ENCODE measurements at places on chromosomes 11 and 22.
A peak's percentile ranks its signal among the peaks of the same experiment; 100 is the strongest.

DNA sequence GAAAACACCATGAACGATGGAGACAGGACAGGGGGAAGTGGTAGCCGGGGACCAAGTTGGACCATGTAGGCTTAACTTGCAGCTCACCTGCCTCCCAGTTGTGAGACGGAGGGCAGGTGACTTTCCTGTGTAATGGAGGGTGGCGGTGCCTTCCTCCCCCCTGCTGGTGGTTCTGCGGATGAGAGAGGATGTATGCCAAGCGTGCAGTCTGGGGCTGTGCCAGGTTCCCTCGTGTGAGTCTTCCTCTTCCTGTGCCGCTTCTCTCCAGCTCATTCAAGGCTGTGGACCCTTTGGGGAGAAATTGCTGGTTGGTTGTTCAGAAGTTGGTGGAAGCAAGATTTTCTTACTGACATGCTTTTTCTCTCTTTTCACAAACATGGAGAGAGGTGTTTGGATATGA, 35.1 kb downstream of the MPPED1 start:
- H3K27me3 ChIP-seq: no peaks in the 10 kb centered on the region
- no peak overlapping the region for H3K27ac ChIP-seq
- H3K36me3 ChIP-seq: no peaks in the 10 kb centered on the region
- DNase-seq: no peak
- H3K4me1 ChIP-seq: no peaks in the 10 kb centered on the region
- H3K4me3 ChIP-seq: no peak overlapping the region

DNA sequence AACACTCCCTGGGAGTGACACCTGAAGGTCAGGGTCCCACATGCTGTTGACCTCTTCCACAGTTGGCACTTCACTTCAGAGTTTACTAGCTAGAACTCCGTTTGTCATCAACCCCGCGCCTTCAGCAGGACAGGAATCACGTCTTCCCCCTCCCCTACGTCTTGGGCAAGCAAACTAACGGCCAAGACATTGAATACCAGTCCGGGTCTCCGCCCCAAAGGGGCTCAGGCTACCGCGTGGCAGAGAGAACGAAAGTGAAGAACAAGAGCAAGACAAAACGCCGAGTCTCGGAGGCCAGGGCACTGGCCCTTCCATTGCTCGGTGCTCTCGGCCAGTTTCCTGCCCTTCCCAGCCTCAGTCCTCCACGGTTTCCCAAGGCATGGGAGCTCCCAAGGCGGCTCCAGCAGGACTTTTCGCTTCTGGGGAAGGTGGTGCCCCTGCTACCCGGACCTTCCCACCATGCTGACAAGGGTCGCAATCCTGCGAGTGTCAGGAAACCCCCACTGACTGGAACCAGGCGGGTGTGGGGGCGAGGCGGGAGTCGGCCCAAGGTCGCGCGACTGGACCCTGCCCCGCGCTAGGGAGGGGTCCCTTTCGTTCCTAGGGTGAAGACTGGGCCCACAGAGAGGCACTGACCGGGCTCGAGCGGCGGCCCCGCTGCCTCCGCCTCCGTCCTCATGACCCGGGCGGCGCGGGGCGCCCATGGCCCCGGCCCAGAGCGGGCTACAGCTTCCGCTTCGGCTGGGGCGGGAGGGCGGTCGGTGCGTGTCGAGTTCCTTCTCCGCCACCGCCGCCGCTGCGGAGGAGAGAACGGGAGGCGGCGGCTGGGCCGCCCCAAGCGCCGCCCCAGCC, at the start of gene GUCD1:
GUCD1 (minus strand) TSS at position 826 of the 852 bp plus-strand sequence; CDS start at position 679, 147 bp downstream.
- H3K4me3 ChIP-seq: peak within 1 kb of the TSS; percentile 95
- H3K36me3 ChIP-seq: no peaks in the 10 kb centered on the region
- H3K4me1 ChIP-seq: peaks cover 33% of the 10 kb centered on the region
- no peaks in the 10 kb centered on the region for H3K27me3 ChIP-seq
- H3K27ac ChIP-seq: peak within 1 kb of the TSS; percentile 100

DNA sequence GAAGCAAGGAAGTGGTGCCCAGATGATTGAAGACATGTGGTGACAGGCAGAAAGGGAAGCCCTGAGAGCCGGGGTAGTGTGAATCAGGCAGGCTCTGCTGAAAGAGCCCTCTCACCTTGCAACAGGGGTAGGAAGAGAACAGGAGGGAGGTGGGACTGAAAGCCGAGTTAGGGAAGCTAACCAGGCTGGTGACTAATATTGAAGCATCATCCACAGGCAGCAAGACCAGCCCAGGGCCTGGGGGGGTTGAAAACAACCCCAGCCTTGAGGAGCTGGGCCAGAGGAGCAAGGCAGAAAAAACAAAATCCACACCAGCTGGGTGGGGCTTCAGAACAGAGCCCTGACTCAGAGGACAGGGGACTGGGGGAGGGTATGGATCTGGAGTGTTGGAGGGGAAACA, 35.0 kb upstream of the CRTAM start:
- H3K27ac ChIP-seq: peak overlapping the region; percentile 84
- no peak overlapping the region for H3K4me3 ChIP-seq

DNA sequence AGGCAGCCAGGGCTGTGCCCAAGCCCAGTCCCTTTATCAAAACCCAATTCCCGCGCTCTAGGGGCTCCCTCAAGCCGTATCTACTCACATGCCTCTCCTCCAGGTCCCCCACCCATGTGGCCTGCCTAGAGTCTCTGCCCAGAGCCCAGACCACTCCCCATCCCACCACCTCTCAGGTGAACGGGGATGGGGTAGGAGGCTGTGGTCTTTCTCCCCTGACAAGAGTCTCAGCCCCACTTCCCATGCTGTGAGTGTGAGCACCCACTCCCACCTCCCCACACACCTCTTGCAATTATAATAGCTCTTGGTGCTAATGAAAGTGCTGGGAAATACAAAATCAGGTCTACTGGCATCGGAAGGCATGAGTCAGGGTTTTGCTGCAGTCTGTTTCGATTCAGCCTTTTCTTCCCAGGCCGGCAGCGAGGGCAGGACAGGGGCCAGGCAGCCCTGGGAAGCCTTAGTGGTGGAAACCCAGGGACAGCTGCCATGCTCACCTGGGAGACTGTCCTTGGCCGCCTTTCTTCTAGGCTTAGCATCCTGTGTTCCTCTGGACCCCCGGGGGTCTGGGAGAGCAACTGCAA, 16.7 kb upstream of the TMPRSS4 start:
- no peaks in the 10 kb centered on the region for H3K36me3 ChIP-seq
- H3K27ac ChIP-seq: no peak overlapping the region
- no peaks in the 10 kb centered on the region for H3K27me3 ChIP-seq
- DNase-seq: no peak

GRCh38 chr22:47996446-47996857, 1234.0 kb downstream of the TBC1D22A start:
- no peak for DNase-seq
- H3K4me3 ChIP-seq: no peak overlapping the region
- no peaks in the 10 kb centered on the region for H3K36me3 ChIP-seq
- H3K27ac ChIP-seq: no peak overlapping the region

- H3K4me1 ChIP-seq: peaks cover 29% of the 10 kb centered on the region
- H3K36me3 ChIP-seq: no peaks in the 10 kb centered on the region
Measured at GRCh38 chr11:128685402-128686020, 8.4 kb upstream of the FLI1 start.

GRCh38 chr11:105229257-105229656, 89.7 kb upstream of the CARD18 start:
- no peak for DNase-seq
- no peaks in the 10 kb centered on the region for H3K4me1 ChIP-seq
- no peak overlapping the region for H3K27ac ChIP-seq
- H3K36me3 ChIP-seq: no peaks in the 10 kb centered on the region

DNA sequence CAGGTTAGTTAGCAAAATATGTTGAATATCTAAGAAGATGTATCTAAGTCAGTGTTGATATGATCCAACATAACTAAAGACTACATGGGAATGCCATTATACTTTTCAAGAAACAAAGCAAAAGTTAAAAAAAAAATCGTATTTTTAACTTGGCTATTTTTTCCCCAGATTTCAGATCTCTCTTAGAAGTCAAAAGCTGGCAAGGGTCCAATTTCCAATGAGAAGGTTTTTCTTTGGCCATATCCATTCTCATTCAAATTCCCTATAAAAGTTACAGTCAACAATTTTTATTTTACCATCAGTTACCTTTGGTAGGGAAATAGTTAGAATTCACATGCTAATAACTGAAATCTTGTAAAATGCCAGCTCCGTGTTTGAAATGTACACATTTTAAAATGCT, 70.5 kb upstream of the FAT3 start:
- H3K4me3 ChIP-seq: no peak overlapping the region
- no peak for DNase-seq
- no peaks in the 10 kb centered on the region for H3K4me1 ChIP-seq
- no peaks in the 10 kb centered on the region for H3K27me3 ChIP-seq
- no peak overlapping the region for H3K27ac ChIP-seq
- no peaks in the 10 kb centered on the region for H3K36me3 ChIP-seq

- H3K27ac ChIP-seq: no peak overlapping the region
- no peak overlapping the region for H3K4me3 ChIP-seq
- no peaks in the 10 kb centered on the region for H3K4me1 ChIP-seq
Measured at GRCh38 chr11:93512073-93512475, 31.1 kb downstream of the SMCO4 start.

DNA sequence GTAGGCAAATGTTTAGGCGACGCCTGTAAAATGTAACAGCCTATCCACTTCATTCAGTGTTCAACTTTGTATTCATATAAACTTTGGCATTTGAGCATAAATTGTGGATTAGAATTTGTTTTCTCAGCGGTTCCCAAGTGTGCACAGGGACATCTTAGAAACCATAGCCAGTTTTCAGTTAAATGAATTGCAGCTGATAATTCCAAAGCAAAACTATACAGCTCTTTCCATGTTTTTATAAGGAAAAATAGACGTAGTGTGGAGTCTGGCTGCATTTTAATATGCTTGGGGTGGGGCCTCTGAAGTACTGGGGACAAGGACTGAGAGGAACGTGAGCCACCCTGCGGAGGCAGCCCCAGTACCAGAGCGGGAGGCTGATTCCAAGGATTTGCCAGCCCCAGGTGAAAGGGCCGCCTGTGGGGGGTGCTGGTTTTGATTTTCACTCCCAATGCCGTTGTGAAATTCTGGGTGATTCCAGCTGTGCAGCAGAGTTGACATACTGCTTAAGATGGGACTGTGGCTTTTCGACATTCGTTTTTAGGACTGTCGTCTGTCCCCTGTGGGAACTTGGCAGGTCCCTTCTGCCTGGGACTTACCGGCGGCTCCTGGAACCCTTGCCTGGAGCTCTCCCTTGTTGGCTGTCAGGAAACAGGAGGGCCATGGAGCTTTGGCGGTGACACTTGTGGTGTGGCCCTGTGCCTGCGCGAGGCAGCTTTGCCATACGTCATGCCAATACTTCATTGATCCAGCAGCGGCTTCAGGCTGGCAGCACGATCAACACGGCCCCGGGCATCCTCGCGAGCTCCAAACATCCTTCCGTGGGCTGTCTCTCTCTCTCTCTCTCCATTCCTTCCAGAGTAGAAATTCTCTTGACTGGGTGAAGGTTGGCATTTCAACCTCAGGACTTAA, 370.9 kb downstream of the TBC1D22A start:
- H3K27ac ChIP-seq: no peak overlapping the region
- no peak overlapping the region for H3K4me3 ChIP-seq
- H3K27me3 ChIP-seq: no peaks in the 10 kb centered on the region
- peaks cover 6% of the 10 kb centered on the region for H3K4me1 ChIP-seq
- H3K36me3 ChIP-seq: no peaks in the 10 kb centered on the region
- no peak for DNase-seq

- H3K4me3 ChIP-seq: no peak overlapping the region
- H3K4me1 ChIP-seq: peaks cover 13% of the 10 kb centered on the region
- no peaks in the 10 kb centered on the region for H3K27me3 ChIP-seq
- no peaks in the 10 kb centered on the region for H3K36me3 ChIP-seq
- DNase-seq: no peak
- H3K27ac ChIP-seq: peak overlapping the region; percentile 40
Measured at GRCh38 chr11:95680169-95680929, 109.2 kb downstream of the FAM76B start.

DNA sequence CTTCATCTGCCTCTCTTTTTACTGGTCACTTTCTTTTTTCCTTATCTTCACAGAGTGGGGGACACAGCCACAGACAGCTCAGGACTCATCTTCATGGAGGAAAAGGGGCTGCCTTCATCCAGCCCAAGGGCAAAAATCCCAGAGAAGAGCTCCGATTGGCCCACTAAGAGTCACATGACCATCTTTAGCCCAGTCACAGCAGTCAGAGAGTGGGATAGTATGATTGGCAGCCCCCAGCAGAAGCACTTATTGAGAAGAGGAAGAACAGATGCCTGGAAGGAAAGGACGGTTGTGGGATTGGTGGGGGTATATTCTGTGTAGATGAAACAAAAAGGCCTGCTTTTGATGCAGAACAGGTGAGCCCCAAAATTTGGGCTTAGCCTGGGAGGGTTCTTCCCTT, 77.8 kb downstream of the MN1 start:
- H3K27me3 ChIP-seq: no peaks in the 10 kb centered on the region
- H3K4me3 ChIP-seq: no peak overlapping the region
- H3K4me1 ChIP-seq: peaks cover 41% of the 10 kb centered on the region
- no peaks in the 10 kb centered on the region for H3K36me3 ChIP-seq
- H3K27ac ChIP-seq: no peak overlapping the region
- DNase-seq: no peak

- peaks cover 57% of the 10 kb centered on the region for H3K36me3 ChIP-seq
- H3K4me1 ChIP-seq: no peaks in the 10 kb centered on the region
- H3K27me3 ChIP-seq: no peaks in the 10 kb centered on the region
- peak overlapping the region; percentile 69 for H3K27ac ChIP-seq
Measured at GRCh38 chr11:78465169-78465942, 47.7 kb upstream of the GAB2 start.

DNA sequence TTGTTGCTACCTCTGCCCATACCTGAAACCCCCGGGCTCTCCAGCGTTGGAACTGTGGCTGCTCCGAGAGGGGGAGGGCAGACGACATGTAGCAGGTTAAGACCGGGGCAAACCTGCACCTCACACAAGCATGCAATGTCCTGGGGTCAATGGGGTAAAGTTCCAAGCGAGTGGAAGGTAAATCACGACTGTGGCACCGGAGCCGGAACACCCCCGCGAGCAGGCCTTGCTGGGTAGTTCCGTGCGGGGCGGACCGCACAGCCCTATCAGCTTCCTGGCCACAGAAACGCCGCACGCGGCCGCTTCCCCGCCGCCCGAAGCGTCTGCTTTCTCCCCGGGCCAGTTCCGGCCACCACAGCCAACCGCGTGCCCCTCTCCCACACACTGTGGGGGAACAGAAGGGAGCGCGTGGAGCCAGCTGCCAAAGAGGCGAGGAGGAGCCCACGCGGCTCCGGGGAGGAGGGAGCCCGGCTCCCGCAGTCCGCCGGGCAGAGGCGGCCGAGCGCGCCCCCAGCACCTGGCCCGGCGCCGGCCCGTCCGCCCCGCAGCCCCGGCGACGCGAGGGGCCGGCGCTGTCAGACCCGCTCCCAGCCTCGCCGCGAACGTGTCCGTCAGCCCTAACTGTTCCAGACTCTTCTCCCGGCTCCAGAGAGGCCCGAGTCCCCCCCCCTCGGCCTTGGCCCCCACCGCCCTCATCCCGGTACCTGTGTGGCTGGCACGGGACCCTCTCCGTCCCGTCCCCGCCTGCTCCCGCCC, 1.6 kb downstream of the SPTBN2 start:
- no peak for DNase-seq
- H3K36me3 ChIP-seq: no peaks in the 10 kb centered on the region
- H3K27me3 ChIP-seq: peaks cover 49% of the 10 kb centered on the region

GRCh38 chr11:58933661-58934060, 5.6 kb upstream of the GLYATL1 start:
- no peaks in the 10 kb centered on the region for H3K4me1 ChIP-seq
- no peak for DNase-seq
- no peaks in the 10 kb centered on the region for H3K27me3 ChIP-seq
- no peak overlapping the region for H3K27ac ChIP-seq
- H3K4me3 ChIP-seq: no peak overlapping the region

Data from esophagus squamous epithelium (tissue), 5 donors.